ENCODE measurements at places on chromosomes 5 and 9. TPM values are rescaled to one million over a fixed set of nuclear protein-coding genes. Genes with fewer than 3 reads are reported as not detected.

Gene NME5
- not detected for total RNA-seq

GRCh38 chr5:149210225-149210624, 61.4 kb upstream of the AFAP1L1 start:
- no peaks in the 10 kb centered on the region for H3K36me3 ChIP-seq
- peaks cover 14% of the 10 kb centered on the region for H3K4me1 ChIP-seq
- no peaks in the 10 kb centered on the region for H3K27me3 ChIP-seq
- H3K4me3 ChIP-seq = no peak overlapping the region
- no peak overlapping the region for H3K27ac ChIP-seq
- DNase-seq = no peak

Gene TXNDC8
- not detected for total RNA-seq

Gene TMC1
- total RNA-seq = not detected

Gene CCL21
- not detected for total RNA-seq
